ENCODE measurements at places on chromosomes 2 and 18.

DNA sequence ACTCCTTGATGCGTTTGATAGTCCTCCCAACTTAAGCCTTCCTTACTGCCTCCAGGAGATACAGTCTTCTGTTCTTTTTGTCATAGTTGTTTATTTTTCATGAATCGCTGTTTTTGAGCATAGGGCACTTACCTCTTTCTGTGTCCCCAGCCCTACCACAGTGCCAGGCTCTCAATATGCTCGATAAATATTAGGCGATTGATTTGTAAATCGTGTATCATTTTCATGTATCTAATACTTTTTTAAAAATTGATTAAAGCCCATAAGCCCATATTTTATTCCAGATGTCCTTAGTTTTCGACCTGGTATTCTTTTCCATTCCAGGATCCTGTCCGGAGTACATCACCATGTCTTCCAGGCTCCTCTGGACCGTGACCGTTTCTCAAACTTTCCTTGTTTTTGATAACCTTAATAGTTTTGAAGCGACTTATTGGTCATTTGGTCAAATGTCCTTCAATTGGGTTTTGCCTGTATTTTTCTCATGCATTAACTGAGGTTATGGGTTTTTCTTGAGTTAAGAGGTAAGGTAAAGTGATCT, 444 bp upstream of the MMADHC start:
- no peak for DNase-seq

DNA sequence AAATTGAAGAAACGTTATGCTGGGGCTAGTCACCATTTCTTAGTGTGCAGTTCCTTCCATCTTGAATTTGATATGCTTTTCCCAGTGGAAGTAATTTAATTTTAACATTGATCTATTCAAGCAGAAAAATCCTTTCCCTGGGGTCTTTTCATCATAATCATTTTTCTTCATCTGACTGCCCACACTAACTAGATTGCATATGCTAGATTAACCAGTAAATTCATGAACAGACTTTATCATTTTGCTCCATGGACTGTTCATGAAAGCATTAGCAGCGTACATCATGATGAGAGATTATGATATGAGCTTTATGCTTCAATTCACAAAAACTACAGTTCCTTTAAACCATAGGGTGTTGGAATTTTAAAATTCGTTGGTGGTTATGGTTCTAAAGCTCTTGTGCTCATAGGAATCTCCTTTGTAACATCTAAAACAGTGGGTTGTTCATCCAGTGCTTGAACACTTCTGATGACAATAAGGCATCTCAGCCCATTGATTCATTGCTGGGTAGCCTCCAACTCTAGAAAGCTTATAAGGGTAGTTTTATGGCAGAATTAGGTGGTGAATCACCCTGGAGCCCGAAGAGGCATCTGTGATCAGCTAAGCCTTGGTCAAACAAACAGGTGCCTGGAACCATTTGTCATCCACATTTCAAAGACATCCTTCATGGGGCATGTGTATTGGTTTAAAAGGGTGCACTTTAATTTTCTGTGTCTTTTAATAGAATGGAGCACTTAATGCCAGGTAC, 77.2 kb upstream of the NDUFV2 start:
- DNase-seq: peak; percentile 81

GRCh38 chr18:709771-710170, 2.7 kb downstream of the ENOSF1 start:
- no peak for DNase-seq

GRCh38 chr2:124088616-124089015, 63.5 kb downstream of the CNTNAP5 start:
- no peak for DNase-seq

DNA sequence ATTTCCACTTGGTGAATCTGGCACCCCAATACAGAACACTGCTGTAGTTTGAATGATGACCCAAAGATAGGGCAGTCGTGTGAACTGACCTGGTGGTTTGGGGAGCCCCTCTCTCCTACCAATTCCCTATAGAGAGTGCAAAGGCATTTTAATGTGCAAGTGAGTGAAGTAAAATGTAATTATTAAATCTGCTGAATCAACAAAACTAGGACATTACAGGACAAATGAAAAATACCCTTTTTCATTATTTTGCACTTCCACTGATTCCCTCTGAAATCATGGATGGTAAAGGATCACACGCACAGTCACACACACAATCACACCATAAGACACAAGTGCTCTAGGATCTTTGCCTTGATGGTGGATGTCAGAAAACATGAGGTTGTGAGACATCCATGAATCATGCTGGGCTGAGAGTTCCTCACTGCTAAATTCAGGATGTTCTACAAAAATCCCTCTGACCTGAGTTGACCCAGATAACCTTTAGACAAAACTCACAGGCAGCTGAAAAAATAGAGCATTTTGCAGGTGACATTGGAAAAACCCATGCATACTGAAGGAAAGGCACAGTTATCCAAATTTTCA, 197.4 kb downstream of the FBXO15 start:
- DNase-seq: no peak

DNA sequence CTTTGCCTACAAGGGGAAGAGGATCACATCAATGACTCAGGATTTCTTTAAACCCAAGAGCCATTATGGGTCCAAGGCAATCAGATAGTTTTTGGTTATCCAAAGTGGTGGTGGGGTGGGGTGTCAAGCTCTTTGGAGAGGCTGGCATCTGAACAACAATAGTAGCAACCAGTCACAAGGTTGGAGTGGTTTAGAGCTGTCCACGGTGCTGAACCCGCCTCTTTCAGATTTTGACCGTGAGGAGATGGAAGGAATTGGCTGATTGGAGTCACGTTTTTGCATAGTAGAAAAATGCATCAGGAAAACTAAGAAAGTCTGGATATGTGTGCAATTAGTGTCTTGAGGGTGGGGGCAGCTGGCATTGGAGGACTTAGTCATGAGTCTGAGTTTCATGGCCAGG, 159.9 kb downstream of the LOXHD1 start:
- DNase-seq: peak; percentile 16

DNA sequence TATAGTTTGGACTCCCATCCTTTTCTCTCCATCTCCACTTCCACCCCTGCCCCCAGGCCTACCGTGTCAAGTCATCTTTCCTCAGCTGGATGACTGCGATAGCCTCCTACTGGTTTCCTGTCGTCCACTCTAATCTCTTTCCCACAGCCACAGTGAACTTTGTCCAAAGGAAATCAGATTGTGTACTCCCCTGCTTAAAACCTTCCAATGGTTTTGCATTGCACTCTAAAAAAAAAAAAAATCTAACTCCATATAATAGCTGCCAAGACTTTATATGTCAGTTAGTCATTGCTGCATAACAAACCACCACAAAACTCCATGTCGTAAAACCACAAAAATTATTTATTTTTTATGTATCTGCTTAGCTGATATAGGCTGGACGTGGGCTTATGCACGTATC, 160.2 kb upstream of the CCDC68 start:
- DNase-seq: no peak

DNA sequence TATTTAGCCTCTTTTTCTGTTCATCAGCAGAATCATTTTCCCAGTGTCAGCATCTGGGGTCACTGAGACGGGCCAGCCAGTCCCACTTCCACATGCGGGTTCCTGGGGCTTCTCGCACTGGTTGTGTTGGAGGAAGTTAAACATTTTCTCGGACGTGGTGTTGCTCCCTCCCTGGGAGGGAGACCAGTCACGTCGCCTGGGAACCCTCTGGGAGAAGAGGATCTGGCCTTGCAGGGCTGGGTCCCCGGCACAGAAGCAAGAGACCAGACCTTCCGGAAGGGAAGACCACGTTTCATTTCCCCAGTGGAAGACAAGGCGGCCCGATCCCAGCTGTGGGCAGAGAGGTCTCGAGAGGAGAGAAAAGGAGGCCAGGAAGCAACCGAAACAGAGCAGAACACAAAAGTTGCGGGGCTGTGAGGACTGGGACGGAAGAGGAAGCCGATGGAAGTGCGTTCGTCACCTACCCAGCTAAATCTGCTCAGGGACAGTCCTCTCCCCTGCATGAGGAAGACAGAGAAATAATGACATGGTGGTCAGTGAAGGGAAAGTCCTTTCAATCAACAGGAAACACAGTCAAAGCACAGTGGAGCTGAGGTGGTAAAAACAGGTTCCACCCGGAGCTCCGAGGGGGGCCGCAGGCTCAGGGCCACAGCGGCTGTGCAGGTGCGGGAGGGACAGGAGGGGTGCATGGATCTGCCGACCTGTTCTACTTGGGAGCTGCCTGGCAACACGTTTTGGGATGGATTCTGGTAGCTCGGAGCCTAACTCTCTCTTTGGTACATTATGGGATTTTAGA, 144.4 kb downstream of the MBP start:
- no peak for DNase-seq

Measured in fibroblast of skin of abdomen (primary cell).